ENCODE measurements at places on chromosomes 1 and 21. TPM values are rescaled to one million over a fixed set of nuclear protein-coding genes. Genes with fewer than 3 reads are reported as not detected.

NFASC gene
- total RNA-seq: 6.6 TPM

CGN gene
- 55.0 TPM for total RNA-seq

CBR1 gene
- total RNA-seq: 83.4 TPM

SWT1 gene
- total RNA-seq: 7.1 TPM

C1orf105 gene
- not detected for total RNA-seq

VAMP3 gene
- total RNA-seq: 110 TPM

DNASE2B gene
- 1.8 TPM for total RNA-seq

DNMT3L gene
- total RNA-seq: not detected

LRRC8C gene
- 11.4 TPM for total RNA-seq

RGS13 gene
- total RNA-seq: 1.4 TPM

C1orf116 gene
- 212 TPM for total RNA-seq

AADACL4 gene
- not detected for total RNA-seq

Data from left lung (tissue), 14 donors.